NT2/D1 (cell line): ENCODE measurements at places on chromosomes 5 and 9.

DNA sequence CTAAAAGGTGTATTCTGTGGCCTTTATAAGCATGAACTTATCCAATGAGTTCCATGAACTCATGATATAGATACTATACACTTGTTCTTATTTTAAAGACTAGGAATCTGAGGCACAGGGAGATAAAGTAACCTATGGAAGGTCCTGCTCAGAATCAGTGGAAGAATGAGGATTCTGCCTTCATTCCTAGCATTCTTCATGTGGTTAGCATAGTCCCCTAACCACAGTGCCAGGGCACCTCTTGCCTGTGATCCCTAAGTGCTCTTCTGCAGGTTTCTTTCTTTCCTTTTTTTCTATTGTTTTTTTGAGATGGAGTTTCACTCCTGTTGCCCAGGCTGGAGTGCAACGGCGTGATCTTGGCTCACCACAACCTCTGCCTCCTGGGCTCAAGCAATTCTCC, 174.1 kb downstream of the C9orf152 start:
- no peak for DNase-seq

DNA sequence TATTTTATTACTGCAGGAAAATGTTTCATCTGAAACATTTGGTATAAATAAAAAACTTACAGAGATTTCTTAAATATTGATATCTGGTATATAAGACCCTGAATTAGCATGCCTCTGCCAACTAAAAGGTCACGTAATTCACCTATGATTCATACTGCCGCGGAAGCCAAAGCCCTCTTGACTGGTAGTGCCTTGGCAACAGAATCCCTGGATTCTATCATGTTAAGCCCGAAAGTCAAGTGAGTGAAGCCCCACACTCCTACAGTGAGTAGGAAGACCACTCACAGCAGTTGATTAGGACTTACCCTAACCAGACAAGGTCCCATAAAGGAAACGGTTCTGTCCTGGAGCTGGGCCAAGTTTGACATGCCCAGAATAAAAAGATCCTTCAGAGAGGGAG, 175.6 kb upstream of the NREP start:
- no peak for DNase-seq

GRCh38 chr9:95506678-95507463, 9.9 kb downstream of the PTCH1 start:
- no peak for DNase-seq

DNA sequence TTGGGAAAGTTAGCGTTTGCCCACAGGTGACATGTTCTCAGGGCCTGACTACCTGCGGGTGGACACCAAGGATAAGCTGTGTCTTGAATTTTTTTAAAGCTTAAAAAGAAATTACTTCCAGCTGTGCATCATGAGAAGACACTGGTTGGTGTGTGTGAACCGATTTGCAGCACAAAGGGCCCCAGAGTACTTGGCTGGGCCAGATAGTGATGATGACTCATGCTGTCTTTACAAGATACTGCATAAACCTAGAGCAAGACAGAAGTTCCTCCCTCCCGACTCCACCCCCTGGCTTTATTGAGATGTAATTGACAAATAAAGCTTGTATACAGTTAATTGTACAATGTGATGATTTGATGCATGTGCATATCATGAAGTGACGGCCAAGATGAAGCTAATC, 212.8 kb downstream of the NXNL2 start:
- peak; percentile 77 for DNase-seq

DNA sequence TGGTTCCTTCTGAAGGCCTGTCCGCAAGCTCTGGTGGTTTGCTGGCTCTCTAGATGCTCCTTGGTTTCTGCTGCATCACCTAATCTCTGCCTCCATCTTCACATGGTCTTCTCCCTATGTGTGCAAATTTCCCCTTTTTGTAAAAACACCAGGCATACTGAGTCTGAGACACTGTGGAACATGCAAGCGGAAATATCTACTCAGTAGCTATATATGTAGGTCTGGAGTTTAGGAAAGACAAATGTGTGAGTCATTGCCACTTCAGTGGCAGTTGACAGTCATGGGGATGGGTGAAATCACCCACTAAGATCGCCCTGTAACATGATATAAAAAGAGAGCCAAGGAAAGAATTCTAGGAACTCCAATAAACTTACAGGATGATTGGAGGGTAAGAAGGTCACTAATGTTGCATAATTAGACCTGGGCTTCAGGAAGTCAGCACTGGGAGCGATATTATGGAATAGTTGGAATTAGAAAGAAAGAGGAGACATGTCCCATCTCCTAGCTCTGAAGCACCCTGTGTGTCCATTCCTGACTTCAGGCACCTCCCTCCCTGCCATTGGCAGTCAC, 22.7 kb upstream of the UBLCP1 start:
- no peak for DNase-seq

DNA sequence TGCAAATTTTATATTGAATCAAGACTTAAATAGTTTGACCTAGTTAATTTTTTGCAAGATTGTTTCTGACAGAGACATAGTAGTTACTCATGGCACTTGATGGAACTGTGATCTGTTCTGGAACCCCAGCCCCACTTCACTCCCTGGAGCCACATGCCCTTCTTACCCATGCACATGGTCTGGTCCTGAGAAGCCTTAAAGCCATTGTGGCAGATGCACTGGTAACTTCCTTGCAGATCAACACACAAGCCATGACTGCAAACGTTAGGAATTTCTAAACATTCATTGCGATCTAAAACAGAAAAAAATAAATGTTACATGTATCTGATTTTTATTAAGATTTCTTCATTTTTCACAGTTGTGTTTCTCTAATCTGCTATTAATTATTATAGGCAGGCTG, 221.2 kb downstream of the SLC12A2 start:
- DNase-seq = no peak

GRCh38 chr5:172858990-172859811, 25.1 kb downstream of the ERGIC1 start:
- no peak for DNase-seq

DNA sequence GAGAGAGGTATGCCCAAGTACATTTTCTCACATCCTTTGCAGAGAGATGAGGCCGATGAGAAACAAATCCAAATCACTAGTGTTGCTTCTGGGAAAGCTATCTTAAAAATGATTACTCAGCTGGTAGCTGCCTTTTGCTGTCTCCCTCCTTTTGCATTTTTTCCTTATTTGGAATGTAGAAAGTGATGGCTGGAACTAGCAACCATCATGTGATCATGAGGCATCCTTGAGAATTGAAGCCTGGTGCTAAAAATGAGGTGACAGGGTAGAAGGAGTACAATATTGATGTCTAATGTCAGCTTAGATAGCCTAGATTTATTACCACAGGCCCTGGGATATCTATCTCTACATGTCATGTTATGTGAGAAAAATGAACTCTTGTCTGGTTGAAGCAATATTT, 109.3 kb upstream of the TAF11L2 start:
- DNase-seq = no peak

GRCh38 chr9:79952401-79952800, 380.6 kb downstream of the TLE4 start:
- DNase-seq = no peak

GRCh38 chr9:125541840-125542243, 165.2 kb downstream of the MAPKAP1 start:
- no peak for DNase-seq

DNA sequence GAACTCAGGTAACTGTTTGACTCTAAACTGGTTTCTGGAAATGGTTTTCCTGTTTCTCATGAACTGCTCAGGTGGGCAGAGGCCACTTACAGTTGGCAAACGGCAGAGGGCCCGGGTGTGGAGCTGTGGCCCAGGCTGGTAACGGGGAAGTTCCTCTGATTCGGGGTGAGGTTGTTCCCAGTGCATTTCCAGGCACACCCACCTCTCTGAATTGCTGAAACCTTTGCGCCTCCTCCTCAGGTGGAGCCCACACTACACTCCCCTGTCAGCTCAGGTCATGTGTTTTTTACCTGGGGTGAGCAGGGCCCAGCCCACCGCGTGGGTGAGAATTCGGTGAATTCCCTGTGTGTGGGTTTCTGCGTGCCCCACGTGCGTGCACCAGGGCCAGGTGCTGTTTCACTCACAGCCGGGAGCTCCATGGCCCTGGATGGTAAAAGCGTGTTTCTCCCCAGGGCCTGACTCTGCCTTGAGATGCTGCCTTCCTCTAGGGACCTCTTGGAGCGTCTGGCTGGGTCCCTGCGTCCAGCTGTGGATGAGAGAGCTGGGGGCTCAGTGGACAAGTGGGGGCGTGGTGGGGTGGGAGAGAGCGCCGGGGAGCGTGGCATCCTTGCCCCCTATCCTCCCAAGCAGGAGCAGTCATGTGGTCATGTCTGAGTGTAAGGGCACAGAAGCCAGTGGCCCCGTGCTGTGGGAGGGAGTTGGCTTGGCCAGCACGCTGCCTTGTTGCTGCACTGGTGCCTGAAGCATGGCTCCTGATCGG, 33.5 kb upstream of the LPCAT1 start:
- DNase-seq = no peak

GRCh38 chr5:1437226-1437829, 7.9 kb downstream of the SLC6A3 start:
- DNase-seq = peak; percentile 20

- no peak for DNase-seq
Observed at GRCh38 chr5:43236653-43237355, 44.8 kb downstream of the NIM1K start.

- no peak for DNase-seq
Observed at GRCh38 chr9:94010980-94011533, 55.9 kb upstream of the BARX1 start.

GRCh38 chr9:138013273-138013672, 135.7 kb downstream of the CACNA1B start:
- no peak for DNase-seq

DNA sequence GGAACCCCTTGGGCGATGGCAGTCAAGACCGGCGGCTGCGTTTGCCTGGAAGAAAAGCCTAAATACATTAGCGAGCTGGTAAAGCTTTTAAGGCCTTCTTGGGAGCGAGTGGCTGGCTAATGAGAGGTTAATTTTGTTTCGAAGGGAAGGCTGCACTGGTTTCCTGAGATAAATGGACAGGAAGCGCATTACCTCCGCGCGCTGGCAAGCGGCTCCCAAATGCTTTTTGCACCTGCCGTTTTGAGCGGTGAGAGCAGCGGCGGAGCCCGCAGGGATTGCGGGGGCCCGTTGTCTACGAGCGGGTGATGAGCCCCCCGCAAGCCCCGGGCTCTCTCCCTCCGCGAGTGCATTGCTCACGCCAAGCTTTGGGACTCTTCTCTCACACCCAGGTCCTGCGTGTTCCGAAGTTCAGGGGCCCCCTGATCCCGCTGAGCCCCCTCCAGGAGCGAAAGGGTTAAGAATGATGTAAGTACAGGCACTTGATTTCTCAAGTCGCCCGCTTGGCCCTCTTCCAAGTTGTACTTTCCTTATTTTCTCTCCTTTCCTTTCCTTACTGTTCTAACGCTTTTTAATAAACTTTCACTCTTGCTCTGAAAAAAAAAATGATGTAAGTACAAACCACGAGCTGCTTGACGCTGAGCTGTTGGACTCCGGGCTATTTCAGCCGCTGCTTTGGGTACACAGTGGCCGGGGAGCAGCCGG, 3.1 kb upstream of the RGMB start:
- no peak for DNase-seq

DNA sequence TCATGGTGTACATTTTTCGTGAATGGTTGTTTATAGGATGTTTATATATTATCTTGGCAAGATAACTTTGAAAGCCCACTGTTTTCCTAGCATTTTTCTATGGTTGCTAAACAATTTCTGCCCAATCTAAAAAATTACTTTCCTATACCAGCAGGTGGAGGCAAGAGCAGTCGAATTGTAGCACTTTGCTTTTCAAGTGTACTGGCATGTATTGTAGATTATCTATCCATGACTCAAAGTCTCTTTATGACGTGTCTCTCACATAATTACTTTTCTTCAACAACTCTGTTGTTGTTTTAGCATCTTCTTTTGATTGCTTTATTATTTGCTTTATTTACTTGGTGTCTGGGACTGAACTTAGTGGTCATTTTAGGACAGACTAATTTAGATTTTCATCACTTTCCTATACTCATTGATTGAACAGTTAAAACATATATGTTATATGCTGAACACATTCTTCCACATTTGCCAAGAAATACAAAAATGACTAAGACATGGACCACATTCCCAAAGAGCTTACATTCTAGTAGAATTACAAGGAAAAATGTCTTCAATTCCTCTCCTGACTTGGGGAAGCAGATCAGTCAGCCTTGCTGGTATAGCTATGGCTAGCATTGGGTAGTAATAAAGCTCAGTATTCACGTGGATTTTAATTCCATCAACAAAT, 20.7 kb downstream of the NLN start:
- DNase-seq = no peak

DNA sequence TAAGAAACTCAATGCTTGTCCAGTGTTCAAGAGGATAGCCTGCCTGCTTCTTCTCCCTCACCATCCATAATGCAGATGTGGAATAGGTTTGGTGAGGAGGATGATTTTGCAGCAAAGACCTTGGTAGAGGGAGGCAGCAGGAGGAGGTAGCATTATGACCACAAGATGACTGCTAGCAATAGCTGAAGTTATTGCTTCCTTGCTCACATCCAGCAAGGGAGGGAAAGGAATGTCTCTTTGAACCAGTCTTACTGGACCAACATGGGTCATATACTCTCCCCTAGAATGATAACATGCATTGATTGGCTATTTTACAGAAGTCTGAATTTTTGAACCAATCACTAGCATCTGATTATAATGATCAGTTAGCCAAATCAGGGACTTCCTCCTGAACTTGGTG, 607.6 kb downstream of the EBF1 start:
- DNase-seq = no peak

- DNase-seq = no peak
Observed at GRCh38 chr9:122134822-122135528, 24.6 kb downstream of the NDUFA8 start.

DNA sequence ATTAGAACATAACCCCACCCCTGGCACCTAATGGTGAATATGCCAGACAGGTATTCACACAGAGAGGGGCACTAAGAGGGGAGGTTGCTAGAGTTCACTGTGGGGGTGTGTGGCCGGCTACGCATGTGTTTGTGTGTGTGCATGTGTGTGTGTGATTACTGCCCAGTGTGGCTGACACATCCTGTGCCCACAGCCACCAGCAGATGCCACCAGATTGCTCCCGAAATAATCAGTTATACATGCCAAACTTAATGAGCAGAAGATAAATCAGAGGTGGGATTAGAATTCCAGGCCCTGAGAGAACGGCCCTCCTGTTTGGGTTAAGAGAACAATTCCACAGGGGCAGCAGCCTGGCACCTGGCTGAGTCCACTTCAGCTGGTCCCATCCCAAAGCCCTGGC, 91.8 kb upstream of the TBCA start:
- DNase-seq = no peak

DNA sequence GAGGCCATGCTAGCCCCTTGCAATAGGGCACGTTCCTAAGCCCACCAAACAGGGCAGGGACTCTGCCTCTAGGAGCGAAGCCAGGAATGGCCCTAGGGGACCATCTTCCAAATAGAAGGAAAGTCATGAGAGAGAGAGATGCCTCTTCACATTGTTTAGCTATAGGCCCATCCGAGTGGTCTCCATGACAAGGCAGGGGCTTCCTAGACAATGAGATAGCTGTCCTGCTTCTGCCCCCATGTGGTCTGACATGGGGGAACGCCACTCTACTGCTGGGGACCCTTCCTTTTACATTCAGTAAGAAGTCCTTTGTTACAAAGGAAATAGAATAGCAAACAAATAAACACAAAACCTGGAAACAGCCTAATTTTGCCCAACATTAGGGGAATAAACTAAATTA, 17.9 kb upstream of the KIF4B start:
- no peak for DNase-seq
